ENCODE measurements at places on chromosomes 13 and 19.

DNA sequence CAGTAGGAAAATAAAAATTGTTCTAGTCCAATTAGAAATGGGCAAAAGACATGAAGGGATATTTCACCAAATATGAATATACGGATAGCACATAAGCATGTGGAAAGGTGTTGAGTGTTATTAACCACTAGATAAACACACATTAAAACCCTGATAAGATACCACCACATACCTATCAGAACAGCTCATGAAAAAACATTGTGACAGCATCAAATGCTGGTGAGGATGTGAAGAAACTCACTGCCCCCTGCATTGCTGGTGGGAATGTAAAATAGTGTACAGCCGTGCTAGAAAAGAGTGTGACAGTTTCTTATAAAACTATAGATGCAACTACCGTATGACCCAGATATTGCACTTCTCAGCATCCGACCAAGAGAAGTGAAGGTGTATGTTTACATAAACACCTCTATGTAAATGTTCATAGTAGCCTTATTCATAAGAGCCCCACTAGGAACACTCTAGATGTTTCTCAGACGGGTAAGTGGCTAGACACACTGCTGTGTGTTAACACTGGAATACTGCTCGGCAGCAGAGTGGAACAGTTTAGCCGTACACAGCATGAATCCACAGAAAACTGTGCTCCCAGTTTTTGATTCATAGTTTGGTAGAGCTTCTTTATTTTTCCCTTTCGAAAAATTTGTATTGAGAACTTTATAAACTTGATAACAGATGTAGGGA lies 321.1 kb downstream of the MYO16 start:
- no peak for DNase-seq

DNA sequence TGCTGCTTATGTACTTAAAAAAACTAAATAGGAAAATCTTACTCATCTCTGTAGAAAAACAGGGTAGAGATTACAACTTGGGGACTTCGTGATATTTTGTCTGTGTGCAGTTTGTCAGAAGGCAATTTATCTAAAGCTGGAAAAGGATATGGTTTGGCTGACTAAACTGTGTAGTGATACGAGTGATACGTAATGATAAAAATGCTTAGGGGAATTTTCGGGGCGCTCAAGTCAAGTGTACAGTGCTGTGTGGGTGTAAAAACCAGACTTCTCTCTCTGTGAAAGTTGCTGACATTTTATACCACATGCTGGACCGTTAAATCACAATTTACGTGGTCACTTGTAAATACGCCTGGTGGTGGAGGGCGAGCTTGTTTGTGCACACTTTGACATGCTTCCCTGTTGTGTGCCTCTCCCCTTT lies 221.7 kb downstream of the KCNRG start:
- no peak for DNase-seq

DNA sequence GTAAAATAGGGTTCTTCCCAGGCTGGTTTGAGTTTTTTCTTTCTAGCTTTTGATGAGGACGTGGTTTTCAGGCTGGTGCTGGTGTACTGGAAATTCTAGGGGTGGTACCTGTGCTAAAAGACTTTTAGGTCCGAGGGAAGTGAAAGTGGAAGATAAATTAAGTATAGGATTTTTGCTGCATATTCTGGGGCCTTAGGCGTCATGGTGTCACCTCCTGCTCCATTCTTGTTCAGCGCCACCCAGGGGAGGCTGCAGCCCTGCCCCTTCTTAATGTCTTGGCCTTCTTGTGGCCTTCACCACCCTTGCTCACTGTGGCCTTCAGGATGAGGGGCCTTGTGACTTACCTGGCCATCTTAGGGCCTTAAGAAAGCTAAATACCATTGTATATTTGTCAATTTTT lies 12.4 kb downstream of the ZNF552 start:
- DNase-seq, result no peak

DNA sequence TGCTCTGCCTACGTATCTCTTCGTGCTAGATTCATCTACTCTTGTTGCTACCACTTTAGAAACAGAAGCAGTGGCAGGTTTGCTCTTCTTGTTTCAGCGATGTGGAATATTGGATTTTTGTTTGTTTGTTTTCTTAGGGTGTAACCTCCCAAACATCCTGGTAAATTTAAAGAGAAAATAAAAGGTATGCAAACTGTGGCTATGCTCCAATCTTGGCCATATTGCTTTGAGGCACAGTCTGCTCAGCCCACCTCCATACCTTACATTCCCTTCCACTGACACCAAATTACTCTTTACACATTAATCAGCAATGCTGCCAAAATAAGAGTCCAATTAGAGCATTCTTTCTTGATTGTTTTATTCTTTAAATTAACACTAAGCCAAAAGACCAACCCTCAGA lies 25.2 kb upstream of the UBL3 start:
- DNase-seq, result no peak

- DNase-seq, result no peak
Measured at GRCh38 chr13:66859934-66860877, 369.9 kb downstream of the PCDH9 start.

DNA sequence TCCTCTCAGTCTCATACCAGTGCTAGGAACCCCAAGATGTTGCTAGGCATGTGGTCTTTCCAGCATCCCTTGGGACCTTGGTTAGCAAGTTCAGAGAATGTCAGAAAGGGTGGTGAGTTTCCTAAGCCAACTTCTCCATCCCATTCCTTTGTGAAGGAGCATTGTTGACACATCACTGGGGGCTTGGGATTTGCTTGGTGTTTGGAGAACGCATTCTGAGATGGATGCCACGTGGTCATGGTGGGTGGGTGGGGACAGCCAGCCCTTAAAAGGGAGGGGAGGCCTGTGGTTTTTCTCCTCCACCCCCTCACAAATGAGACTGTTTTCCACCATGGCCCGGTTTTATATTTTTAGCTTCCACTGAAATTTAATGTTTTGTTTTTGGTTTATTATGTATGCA lies 83.3 kb upstream of the ZNF536 start:
- no peak for DNase-seq

DNA sequence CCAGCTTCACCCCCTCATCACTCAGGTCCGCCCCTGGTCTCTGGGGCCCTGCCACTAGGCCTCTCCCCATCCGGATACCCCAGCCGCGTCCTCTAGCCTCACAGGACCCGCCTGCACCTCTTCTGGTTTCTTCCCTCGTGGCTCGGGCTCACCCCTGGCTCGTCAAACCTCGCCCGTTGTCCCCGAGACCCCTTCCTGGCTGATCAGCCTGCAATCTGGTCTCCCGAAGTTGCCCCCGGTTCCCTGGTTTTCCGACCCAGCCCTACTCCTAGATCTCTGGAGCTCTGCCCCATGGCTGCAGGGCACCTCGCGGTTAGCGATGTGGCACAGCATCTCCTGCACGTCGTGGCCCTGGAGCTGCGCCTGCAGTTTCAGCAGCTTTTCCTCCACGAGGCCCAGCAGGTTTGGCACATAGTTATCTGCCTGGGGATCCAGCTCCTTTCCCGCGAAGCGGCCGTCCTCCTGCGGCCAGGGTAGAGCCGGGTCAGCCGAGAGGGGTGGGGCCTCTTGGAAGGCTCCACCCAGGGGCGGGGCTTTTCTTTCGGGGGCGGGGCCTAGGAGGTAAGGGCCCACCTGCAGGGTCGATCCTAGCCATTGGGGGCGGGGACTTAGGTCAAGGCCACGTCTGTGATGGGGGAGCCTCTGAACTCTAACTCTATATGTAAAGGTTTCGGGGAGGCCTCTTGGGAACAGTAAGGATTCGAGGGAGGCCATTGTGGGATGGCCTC lies 2.4 kb upstream of the RGL3 start:
- DNase-seq, result peak; percentile 68

DNA sequence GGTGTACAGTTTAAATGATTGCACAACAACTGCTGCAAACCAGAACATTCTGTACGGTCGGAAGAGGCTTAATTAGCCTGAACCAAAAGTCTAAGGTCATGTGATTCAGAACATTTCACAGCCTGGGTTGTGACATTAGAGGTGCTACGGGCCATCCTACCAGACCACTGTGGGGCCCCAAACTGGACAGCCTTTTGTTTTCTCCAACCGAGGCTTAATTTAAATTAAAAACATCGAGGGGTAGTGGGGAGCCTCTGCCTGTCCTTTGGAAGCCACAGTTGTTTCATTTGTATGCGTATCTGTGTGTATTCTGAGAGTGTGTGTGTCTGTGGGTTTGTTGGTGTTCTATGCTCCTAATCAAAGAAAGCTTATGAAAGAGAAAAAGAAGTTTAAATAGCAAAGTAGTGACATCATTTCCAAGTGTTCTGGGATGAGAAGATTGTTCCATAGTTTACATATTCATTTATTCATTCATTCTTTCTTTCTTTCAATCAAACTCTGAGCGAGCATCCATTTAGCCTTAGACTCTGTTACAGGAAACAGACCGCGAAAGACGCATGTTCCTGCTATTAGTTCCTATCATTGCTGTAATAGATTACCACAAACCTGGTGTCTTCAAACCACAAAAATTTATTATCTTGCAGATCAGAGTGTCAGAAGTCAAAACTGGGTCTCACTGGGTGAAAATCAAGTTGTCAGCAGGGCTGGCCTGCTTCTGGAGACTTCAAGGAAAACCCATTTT lies 444.8 kb downstream of the FOXO1 start:
- no peak for DNase-seq

DNA sequence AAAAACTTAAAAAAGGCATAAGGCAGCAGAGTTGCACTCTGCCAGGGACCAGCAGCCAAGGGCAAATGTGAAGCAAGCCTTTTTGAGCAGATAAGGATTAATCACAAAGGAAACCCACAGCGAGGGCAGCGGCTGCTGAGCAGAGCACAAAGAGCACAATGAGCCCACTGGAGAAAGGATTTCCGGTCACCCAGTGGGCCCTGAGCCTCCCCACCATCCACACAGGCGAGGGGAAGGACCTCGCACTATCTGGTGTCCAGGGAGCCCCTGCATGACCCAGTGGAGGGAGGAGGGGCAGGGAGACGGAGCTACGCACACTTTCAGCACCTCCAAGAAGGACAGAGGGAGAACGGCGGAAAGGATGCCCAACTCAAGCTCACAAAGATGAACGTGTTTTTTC lies 40.0 kb downstream of the COL4A1 start:
- no peak for DNase-seq

- DNase-seq, result no peak
Measured at GRCh38 chr19:30367421-30367820, 4.8 kb upstream of the ZNF536 start.

DNA sequence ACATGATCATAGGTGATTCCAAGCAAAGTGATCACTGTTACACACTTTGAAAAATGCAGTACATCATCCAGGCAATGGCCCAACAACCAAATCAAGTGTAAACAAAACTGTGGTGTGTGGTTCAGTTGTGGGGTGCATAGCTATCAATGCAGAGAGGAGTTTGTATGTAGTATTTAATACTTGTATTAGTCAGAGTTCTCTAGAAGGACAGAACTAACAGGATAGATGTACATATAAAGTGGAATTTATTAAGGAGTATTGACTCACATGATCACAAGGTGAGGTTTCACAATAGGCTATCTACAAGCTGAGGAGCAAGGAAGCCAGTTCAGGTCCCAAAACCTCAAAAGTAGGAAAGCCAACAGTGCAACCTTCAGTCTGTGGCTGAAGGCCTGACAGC lies 249.3 kb upstream of the HTR2A start:
- DNase-seq, result no peak

DNA sequence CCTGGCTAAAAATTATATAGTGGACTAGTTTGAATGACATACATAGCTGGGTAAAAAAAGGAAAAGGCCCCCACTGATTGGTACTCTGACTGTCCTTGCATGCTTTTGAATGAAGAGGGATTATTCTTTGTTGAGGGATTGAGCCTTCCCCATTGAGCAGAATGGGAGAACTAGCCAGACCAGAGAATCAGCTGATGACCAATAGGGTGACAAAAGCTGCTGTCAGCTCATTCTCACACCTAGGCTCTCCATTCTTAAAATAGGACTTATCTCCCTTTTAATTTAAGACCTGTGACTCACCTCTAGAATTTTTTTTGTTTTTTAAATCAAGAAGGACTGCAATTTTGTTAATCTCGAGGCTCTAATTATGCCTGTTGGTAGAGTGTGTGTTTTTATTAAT lies 79.3 kb downstream of the CRYL1 start:
- no peak for DNase-seq

- DNase-seq, result no peak
Measured at GRCh38 chr19:18045307-18046050, 37.5 kb downstream of the ARRDC2 start.

GRCh38 chr13:22592515-22592914 lies 588.3 kb upstream of the SGCG start:
- no peak for DNase-seq

- no peak for DNase-seq
Measured at GRCh38 chr19:7959211-7959610, 15.7 kb upstream of the TIMM44 start.

- DNase-seq, result no peak
Measured at GRCh38 chr13:103288114-103288513, 221.9 kb upstream of the SLC10A2 start.

- no peak for DNase-seq
Measured at GRCh38 chr19:4516199-4516938, 1.9 kb downstream of the PLIN4 start.

Data from activated B cell treated with CpG ODN at 0.5 μM for 24 hours (primary cell).